Adipose tissue (tissue), 3 donors: ENCODE measurements at places on chromosomes 1 and 21. TPM values are rescaled to one million over a fixed set of nuclear protein-coding genes. Genes with fewer than 3 reads are reported as not detected.

The DFFB gene
- 3.1 TPM for polyA plus RNA-seq

The MMP23B gene
- polyA plus RNA-seq: 0.89 TPM

The ABL2 gene
- 6.2 TPM for polyA plus RNA-seq

The DENND4B gene
- 40.2 TPM for polyA plus RNA-seq

The SGIP1 gene
- 2.1 TPM for polyA plus RNA-seq
